ENCODE measurements at places on chromosomes 1 and 21.

DNA sequence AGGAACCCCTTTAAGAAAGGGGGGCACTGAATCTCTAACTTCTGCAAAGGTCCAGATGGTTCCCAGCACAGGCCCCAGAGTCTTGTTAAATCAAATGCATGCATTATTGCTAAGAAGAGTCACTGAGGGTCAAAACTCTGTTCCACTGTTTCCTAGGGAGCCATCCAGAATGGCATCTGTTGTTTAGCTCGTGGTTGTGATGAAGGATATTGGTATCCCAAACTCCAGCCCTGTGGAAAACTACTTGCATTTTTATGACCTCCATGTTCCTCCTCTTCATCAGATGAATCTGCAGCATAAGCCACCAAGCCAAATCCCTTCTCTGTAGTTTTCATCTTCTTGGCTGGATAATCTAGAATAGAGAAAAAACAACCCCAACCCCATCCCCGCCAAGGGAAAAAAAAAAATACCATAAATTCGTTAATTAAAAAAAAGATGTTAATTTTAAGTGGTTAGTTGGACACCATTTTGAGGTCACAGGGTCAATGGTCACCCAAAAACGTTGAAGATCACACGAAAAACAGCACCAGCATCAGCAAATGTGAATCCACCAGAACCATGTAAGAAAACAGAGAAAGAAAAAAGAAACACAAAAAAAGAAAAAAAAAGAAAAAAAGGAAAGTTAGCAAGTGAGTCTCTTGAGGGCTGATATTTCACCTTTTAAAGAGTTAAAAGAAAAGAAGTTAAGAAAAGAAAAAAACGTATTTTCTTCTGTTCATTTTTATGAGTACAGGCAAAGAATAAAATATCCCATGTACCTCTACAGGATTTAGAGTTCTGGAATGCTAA, 3.0 kb upstream of the RIT1 start:
- no peak for DNase-seq

DNA sequence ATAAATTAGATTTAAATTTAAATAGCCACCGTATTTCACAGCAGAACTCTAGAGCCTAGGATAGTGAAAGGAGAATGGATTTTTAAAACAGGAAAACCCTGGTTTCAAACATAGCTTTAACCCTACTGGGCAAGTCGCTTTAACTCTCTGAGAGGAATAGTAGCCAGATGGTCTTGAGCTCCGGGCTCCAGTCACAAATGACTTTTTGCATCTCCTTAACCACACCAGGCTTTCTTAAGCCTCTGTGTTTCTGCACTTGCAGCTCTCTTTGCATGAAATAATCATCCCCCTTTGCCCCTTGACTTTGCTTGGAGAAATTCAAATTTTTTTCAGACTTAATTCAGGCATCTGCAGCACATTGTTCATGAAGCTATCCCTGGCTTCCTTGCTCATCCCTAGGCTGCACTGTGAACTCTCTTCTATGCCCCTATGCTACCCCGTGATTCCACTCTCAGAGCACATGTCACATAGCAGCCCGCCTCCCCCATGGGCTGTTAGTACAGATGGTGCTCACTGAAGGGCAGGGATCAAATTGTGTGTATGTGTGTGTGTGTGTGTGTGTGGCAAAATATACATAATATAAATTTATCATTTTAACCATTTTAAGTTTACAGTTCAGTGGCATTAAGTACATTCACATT, 68.8 kb upstream of the DAB1 start:
- DNase-seq = no peak

GRCh38 chr1:6260961-6261614, at the start of gene GPR153:
GPR153 (minus strand) TSS chr1:6261098; CDS start chr1:6254905, 6,193 bp downstream.
- no peak for DNase-seq

DNA sequence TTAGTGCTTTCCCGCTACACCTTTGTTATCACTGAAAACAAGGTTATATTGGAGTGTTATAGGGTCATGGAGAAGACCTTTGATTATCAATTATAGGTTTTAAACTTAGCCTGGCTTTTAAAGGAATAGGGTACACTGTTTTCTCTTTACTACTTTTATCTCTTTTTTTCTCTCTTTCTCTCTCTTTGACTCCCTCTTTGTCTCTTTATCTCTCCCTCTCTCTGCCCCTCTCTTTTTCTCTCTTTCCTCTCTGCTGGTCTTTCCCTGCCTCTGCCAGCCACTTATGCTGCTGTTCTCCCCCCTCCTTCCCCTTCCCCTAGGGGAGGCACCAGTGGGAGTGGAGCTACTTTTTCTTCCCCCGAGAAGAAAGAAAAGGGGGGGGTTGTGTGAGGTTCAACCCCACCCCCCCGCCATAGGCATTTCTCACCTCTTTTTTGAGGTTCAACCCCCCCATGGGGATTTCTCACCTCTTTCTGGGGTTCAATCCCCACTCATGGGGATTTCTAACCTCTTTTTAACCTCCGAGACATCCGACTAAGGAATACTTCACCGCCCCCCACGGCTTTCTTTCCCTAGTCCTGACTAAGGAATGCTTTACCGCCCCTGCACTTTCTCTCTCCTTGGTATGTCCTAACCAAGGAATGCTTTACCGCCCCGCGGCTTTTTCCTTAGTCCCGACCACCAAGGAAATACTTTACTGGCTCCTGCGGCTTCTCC, 17.2 kb upstream of the ZBTB8B start:
- DNase-seq = no peak

DNA sequence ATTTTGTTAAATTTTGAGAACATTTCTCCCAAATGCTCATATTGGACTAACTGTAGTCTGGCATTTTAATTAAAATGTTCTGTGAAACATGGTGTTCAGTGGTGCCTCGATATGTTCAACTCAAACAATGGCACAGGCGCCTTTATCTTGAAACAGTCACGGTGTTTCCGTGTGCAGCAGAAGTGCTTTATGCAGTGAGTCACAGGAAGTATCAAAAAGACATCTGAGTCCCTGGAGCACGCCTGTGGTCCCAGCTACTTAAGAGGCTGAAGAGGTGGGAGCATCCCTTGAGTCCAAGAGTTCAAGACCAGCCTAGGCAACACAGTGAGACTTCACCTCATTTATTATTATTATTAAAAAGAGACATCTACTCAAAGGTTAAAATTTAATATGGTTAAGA, 52.2 kb downstream of the GREM2 start:
- no peak for DNase-seq

- DNase-seq = no peak
Measured at GRCh38 chr1:45974541-45975269, 157.7 kb downstream of the PIK3R3 start.

DNA sequence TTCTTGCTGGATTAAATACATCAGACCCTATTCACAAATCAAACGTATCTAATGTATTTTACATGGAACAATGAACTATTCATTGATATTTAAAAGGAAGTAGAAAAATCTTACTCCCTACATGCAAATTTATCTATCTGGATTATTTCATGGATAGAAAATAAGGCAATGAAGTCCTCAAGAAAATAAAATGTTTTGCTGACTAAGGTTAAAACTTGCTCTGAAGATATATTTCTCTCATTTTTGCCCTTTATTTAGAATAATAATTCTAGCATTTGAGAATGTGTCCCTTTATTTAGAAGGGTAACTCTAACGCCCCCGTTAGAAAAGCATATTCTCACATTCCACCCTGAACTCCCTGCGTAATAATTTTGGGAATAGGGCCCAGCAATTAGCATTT, 627.0 kb upstream of the ZP4 start:
- no peak for DNase-seq

DNA sequence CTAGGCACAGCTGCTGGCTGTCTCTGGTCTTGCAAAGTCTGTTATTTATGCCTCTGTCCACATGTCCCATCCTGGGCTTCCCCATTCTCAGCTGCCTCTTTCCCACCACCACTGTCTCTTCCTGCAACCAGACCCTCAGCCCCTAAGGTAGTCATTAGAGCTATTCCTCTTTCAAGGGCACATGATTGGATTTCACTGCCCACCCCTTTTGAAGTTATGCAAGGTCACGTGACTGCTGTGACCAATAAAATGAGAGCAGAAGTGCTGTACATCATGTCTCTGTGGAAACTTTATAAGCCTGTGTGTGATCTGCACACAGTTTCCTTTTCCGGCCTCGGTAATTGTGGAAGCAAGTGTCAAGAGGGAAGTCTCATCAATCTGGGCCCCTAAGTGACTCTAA, 136.6 kb upstream of the HMGB4 start:
- DNase-seq = no peak

- no peak for DNase-seq
Measured at GRCh38 chr1:245843101-245843500, 664.0 kb downstream of the SMYD3 start.

GRCh38 chr1:232393444-232394146, 236.3 kb downstream of the SIPA1L2 start:
- no peak for DNase-seq

DNA sequence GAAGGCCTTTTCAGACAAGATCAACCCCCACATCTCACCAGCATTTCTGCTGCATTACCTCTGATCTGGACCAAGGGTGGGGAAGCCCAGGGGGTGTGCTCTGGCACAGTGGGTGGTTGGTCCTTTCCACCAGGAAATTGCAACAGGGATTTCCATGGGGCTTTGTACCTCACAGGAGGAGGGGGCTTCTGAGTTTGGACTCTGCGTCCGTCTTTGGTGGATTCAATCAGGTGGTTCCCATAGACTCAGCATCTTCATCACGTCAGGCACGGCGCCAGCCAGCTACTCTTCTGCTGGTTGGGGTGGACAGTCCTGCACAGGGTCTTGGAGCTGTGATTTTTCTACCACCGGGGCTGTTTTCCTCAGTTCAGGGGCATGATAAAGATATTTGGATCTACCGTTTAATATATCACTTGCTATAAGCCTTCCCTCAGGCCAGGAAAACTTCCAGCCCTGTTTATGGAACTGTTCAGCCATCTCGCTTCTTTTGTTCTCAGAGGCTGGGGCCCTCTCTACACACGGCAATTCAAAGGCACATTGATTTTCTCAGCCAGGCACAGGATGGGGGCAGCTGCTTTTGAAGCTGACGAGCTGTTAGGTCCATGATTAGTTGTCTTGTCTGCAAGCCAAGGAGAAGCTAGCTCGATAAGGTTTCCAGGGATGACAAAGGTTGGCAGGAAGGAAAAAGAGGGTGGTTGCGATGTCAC, 467.3 kb downstream of the CAMTA1 start:
- no peak for DNase-seq

GRCh38 chr21:14943616-14944015, 121.2 kb downstream of the NRIP1 start:
- DNase-seq = no peak

- DNase-seq = no peak
Measured at GRCh38 chr1:98027103-98027705, 106.4 kb upstream of the DPYD start.

GRCh38 chr1:208500375-208500774, 256.2 kb upstream of the PLXNA2 start:
- DNase-seq = no peak

DNA sequence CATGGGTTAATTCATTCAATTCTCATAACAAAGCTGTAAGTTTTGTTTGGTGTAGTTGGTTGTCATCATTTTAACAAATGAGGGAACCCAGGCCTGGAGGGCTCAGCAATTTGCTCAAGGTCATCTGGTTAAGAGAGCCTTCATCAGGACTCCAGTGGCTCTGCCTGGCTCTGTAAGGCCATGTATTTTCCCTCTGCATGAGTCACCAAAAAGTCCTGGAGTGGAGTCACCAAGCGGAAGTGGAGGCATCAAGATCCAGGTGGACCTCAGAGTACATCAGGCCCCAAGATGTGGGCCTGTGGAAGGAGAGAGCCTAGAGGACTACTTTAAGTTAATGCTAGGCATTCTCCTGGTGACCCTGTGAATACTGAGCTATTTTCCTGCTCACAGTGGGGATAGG, 30.0 kb upstream of the RBM15 start:
- DNase-seq = no peak

DNA sequence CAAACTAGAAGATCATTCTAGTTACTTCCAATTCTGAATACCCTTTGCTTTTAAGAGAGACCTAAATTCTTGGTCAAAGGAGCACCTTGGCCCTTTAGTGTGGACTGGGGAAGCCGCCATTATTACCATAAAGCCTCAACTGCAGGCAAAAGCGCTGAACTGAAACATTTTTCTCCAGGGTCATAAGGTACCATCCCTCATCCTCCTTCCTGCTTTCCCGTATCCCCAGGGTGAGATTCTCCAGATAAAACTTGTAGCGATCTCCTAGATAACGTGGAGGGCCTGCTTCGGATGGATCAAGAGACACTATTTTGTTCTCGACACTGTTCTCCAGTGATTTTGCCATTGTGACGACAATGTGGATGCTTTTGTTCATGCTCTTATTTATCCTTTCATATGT, 9.8 kb downstream of the SLAMF1 start:
- DNase-seq = no peak

DNA sequence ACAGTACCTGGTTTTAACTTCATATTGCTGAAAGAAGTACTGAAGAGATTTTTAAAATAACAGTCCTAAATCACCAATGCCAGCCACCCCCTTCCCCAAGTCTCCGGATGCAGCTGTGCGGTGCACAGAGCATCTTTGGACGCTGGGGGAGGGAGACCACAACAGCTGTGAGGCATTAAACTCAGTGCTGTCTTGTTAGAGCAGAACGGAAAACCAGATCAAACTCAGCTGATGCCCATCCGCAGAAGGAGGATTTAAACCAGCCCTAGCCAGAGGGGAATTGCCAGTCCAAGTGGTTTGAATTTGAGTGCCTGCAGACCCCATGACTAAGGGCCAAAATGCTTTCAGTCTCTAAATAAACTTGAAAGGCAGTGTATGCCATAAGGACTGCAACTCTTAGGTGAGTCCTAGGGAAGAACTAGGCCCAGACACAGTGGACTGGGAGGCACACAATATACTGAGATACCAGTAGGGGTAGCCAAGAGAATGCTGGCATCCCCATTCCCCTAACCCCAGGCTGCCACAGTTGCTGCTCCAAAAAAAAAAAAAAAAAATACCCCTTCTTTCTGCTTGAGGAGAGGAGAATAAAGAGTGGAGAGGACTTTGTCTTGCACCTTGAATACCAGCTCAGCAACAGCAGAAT, 576.2 kb downstream of the NEGR1 start:
- no peak for DNase-seq

- DNase-seq = no peak
Measured at GRCh38 chr1:206739411-206740076, 31.0 kb upstream of the IL19 start.

DNA sequence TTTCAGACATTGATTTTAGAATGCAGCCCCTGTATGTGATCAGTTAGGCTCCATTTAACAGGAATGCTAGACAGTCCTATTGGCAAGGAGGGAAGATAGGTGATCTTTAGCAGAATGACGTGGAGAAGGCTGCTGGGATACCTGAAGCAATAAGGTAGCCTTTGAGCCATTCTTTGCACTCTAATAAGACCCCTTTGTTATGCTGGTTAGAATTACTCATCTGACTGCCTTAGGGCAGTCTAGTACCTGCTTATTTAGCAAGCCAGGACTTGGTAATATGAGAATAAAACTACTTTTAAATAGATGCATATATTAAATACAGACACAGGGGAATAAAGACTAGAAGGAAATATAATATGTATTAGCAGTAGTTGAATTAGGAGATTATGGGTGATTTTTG, 29.1 kb downstream of the NGF start:
- DNase-seq = no peak

- DNase-seq = no peak
Measured at GRCh38 chr1:46289976-46290375, 13.4 kb downstream of the LRRC41 start.

- no peak for DNase-seq
Measured at GRCh38 chr1:234583755-234584419, 26.1 kb downstream of the IRF2BP2 start.

- DNase-seq = no peak
Measured at GRCh38 chr1:27139980-27140379, 14.9 kb downstream of the SLC9A1 start.

Data from H54 (cell line).